ENCODE measurements at places on chromosomes 11 and 22.

- no peak for DNase-seq
Measured at GRCh38 chr22:49957826-49958365, 2.7 kb upstream of the PIM3 start.

- no peak for DNase-seq
Measured at GRCh38 chr11:72242141-72242540, 1.8 kb downstream of the PHOX2A start.

- no peak for DNase-seq
Measured at GRCh38 chr11:93572171-93572570, 29.0 kb upstream of the SMCO4 start.

DNA sequence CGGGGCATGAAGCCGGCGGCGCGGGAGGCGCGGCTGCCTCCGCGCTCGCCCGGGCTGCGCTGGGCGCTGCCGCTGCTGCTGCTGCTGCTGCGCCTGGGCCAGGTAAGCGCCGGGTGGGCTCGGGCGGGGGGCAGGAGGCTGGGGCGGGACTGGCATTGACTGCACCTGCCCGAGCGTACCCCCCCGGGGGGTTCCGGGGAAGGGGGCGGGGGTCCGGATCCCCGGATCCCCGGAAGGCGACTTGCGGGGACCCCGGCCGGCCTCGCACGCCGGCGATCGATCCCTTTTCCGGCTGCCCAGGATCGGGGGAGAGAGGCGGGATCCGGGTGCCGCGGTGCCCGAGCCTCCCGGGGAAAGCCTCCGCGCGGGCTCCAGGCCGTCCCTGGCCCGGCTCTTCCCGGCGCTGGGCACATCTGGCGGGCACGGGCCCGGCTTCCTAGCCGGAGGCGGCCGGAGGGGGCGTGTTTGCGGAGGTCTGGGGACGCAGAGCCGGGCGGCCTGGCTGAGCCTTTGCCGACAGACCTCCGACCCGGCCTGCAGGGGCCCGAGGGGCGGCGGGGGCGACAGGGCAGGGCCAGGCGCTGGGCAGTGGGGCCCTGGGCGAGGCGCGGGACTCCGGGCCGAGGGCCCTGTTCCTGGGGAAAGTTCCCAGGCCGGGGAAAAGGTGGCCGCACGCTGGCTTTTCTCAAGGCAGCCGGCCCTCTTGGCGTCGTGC lies 705 bp downstream of the PTPRJ start:
- DNase-seq = no peak

DNA sequence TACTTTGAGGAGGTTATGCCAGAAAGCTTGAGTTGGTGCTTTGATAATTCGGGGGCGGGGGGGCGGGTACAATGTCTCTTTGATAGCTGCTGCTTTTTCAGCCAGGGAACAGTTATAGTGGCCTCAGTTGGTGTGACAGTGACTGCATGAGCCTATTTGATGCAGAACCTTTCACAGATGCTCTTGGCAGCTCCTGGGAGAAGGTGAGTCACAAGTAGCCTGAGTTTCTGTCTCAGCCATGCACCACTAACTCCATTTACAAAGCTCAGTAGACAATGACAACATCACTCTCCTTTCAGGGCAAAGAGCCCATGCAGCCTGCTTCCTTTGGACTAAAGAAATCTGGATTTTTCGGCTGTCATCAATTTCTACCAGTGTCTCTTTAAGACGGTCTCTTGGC lies 42.1 kb upstream of the SEZ6L start:
- DNase-seq = no peak

DNA sequence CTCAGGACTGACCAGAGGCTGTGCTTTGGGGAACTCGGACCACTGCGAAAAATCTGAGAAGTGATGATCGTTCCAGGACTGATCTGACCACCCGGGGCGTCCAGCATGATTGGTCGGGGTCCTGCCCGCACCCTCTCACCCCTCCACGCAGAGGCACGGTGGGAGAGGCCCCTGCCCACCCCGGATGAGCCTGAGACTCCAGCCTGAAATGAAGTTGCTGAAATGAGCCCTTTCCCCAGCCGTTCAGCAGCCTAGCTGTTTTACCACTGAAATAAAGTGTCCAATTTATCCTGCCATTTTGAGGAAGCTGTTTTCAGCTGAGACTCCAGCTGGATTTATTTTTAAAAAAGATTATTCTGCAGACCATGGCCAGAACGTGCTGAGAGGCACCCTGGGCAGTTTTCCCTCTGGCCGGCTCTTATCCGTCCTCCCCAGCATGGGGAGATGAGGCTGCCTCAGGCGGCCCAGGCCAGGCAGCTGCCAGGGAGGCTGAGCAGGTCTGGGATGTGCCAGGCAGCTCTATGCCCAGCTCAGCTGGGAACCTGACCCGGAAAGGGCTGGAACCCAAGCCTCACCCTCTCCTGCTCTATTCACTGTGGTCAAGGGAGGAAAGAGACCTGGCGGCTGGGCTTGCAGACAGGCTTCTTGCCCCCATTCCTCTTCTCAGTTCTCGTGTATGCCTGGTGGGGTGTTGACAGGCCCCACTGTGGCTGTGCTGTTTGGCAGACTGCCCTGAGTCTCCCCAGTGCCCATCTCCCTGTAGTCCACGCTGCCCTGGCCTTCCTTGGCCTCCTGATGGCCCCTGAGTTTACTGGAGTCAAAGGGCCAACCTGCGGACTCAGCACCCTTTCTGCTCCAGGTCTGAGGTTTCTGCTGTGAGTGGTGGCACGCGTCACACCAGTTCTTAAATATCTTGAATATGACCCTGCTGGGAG lies 161.0 kb upstream of the B3GAT1 start:
- no peak for DNase-seq

- DNase-seq = no peak
Measured at GRCh38 chr11:36594316-36594989, at the start of gene IFTAP. IFTAP (plus strand) TSS chr11:36594502; CDS start chr11:36610104, 15,602 bp downstream.

GRCh38 chr11:47373876-47374719 lies 4.2 kb downstream of the SPI1 start:
- peak; percentile 78 for DNase-seq

GRCh38 chr22:49449811-49450446 lies 377.7 kb downstream of the BRD1 start:
- DNase-seq = no peak

DNA sequence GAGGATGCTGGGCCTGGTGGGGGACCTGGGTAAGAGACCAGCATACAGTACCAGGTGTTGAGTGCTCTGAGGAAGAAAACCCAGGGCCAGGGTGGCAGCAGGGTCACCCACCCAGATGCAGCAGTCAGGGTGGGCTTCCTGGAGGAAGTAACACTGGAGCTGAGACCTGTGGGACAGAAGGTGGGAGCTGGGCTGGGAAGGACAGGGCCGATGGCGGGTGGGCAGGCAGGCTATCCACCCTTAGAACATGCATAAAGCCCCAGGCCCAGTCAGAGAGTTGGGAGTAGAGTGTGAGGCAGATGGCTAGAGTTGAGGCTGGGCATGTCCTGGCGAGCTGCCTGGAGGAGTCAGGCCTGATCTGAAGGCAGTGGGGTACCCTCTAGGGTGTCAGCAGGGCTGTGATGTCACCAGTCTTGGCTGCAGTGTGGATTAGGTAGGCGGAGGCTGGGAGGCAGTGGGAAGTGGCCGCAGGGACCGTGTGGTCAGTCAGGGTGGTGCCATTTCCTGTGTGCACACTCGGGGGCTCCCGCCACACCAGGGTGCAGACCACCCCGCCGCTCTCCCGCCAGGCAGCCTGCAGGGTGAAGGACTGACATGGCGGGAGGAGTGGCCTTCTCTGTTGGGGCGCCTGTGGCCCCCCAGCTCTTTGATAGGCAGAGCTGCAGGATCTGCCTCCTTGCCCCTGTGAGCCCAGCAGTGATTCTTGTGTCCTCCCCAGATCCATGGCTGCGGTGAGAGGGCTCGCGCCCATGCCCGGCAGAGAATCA lies 35.3 kb downstream of the IGHMBP2 start:
- DNase-seq = no peak

GRCh38 chr22:23144932-23145877 lies at the start of gene RAB36:
RAB36 (plus strand) TSS chr22:23145477; CDS start chr22:23146617, 1,140 bp downstream.
- peak; percentile 40 for DNase-seq

DNA sequence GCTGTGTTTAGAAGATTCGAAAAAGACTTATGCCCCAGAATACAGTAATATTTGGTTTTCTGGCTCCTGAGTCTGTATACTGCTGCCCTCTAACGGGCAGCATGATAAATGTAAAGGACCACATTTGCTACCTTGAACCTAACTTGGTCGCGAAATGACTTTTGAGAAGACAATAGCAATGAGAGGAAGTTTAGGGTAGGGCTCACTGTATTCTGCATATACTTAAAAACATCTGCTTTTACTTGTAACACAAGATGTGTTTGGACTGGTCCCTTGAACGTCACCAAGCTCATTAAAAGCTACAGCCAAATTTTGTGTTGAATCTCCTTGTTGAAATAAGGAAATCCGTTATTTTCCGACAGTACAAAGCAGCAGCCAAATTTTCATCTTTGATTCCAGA lies 309.1 kb downstream of the SWAP70 start:
- no peak for DNase-seq

GRCh38 chr11:6556139-6556949 lies 47.1 kb downstream of the RRP8 start:
- DNase-seq = no peak

GRCh38 chr11:701741-702461 lies 4.1 kb upstream of the EPS8L2 start:
- no peak for DNase-seq

DNA sequence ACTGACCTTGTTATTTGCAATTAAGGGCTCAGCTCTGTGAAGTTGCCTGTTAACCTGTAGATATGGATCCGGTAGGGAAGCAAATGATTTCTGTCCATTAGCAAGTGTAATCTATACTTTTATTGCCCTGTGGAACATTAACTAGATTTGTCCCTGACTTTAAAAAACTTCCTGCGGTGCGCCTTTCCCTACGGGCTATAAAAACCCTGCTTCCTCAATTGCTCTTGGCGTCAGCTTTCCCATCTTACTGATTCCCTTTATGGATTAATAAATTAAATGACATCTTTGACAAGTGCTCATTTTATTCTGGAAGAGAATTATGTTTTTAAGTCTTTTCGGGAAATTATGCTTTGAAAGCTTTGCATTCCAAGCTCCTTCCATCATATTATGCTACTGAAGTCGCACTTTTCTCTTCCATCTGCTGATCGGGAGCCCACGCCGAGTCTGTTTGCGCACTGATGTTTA lies 18.3 kb upstream of the CLMP start:
- DNase-seq = no peak

GRCh38 chr11:86741484-86741835 lies 58.9 kb upstream of the PRSS23 start:
- DNase-seq = no peak

GRCh38 chr11:121004206-121004840 lies 19.6 kb upstream of the TBCEL start:
- no peak for DNase-seq

GRCh38 chr11:100031973-100032372 lies 655.1 kb upstream of the ARHGAP42 start:
- DNase-seq = no peak

- DNase-seq = no peak
Measured at GRCh38 chr11:34613015-34613414, 7.9 kb upstream of the EHF start.

GRCh38 chr11:107468596-107468995 lies 11.0 kb upstream of the CWF19L2 start:
- no peak for DNase-seq

- no peak for DNase-seq
Measured at GRCh38 chr22:22745225-22746060, 101.0 kb downstream of the GGTLC2 start.

DNA sequence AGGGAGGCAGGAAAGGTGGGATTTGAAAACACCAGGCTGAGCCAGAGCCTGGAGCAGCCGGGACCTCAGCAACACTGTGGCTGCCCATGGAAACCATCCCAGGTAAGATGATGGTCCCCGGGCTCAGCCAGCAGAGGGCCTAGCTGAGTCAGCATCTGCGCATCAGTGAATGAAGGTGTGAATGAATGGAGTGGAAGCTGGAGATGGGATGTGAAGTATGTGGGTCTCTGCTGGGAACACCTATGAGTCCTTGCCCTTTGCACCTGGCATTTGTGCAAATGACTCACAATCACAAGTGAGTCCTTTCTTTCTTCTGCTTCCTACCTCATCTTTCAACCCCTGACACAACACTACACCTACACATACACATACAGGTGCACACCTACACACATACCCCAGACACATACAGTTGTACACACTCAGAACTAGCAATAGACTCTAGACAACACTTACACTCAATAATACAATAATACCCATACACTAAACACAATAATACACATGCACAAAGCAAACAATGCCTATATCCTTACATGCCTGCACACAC lies 62.8 kb upstream of the PRDM11 start:
- DNase-seq = no peak

DNA sequence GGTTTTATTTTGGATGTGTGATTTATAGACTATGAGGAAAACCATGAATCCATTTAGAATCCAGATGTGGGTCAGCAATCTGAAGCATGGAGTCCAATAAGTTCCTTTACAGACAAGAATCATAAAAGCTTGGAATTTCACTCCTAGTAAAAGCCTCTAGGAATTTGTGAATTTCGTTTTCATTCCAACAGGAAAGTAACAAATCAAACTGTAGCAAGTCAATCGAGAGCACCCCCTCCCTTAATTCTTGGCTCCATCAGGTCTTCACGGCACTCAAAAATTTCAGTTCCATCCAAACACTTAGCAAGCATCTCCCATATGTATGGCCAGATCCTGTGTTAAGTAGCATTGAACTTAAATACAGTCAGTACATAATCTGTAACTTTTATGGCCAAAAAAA lies 143.6 kb upstream of the POU2AF2 start:
- no peak for DNase-seq

- DNase-seq = no peak
Measured at GRCh38 chr11:2549491-2549875, 104.7 kb downstream of the KCNQ1 start.

GRCh38 chr11:31240340-31240904 lies 129.1 kb downstream of the DCDC1 start:
- no peak for DNase-seq

- no peak for DNase-seq
Measured at GRCh38 chr11:58061813-58062212, 31.1 kb downstream of the OR6Q1 start.

DNA sequence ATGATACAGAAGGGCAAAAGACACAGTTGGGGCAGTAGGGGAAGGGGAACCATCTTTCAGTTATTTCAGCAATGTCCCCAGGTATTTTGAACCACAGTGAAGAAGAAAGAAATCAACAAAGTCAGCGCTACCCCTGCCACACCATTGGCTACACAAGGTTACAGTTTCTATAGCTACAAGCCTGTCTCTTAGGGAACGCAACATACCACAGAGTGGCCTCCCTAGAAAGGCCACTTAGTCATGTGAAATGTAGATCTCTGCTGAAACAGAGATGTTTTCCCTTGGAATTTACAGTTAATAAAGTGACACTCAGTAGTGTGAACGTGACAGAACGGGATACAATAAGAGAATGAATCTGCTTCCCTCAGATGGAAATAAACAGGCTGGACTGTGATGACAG lies 54.6 kb downstream of the MCHR1 start:
- no peak for DNase-seq

GRCh38 chr22:32644252-32645100 lies 157.0 kb upstream of the TIMP3 start:
- peak; percentile 3 for DNase-seq

DNA sequence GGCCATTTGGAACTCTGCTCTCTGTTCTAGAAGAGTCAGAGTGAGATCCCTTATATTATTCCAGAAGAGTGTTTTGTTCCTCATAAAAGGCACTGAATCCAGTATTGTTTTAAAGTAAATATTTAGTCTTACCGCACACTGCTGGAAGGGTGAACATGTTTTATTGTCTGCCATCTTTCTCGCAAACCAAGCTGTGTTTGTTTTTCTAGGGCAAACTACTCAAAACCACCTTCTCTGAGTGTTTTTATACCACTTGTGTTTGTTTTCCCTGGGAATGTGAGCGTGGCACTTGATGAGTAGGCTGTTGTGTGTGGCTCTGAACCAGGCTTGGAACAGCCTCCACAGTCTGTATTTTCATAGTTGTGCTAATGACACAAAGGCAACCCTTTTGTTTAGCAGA lies 89.8 kb downstream of the DBX1 start:
- no peak for DNase-seq

All from activated naive CD4-positive, alpha-beta T cell (primary cell).